ENCODE measurements at places on chromosomes 13 and 19. TPM values are rescaled to one million over a fixed set of nuclear protein-coding genes. Genes with fewer than 3 reads are reported as not detected.

GRCh38 chr19:18229474-18229873, 3.2 kb upstream of the PDE4C start:
- H3K27ac ChIP-seq = no peak overlapping the region
- H3K36me3 ChIP-seq = no peaks in the 10 kb centered on the region
- no peaks in the 10 kb centered on the region for H3K4me1 ChIP-seq
- H3K4me3 ChIP-seq = no peak overlapping the region
- DNase-seq = no peak

- H3K4me3 ChIP-seq = no peak overlapping the region
- peak; percentile 75 for DNase-seq
- no peaks in the 10 kb centered on the region for H3K27me3 ChIP-seq
- no peaks in the 10 kb centered on the region for H3K36me3 ChIP-seq
These were observed 3.1 kb upstream of the TNFAIP8L1 start for GRCh38 chr19:4636151-4636717.

GRCh38 chr13:32791545-32792172, 205.4 kb downstream of the PDS5B start:
- H3K27ac ChIP-seq = no peak overlapping the region
- H3K36me3 ChIP-seq = no peaks in the 10 kb centered on the region
- no peaks in the 10 kb centered on the region for H3K27me3 ChIP-seq
- no peaks in the 10 kb centered on the region for H3K4me1 ChIP-seq
- H3K4me3 ChIP-seq = no peak overlapping the region

- H3K36me3 ChIP-seq = no peaks in the 10 kb centered on the region
- DNase-seq = peak; percentile 40
- no peaks in the 10 kb centered on the region for H3K4me1 ChIP-seq
- H3K27me3 ChIP-seq = no peaks in the 10 kb centered on the region
These were observed 24.2 kb downstream of the C19orf12 start for GRCh38 chr19:29690842-29691241.

DNA sequence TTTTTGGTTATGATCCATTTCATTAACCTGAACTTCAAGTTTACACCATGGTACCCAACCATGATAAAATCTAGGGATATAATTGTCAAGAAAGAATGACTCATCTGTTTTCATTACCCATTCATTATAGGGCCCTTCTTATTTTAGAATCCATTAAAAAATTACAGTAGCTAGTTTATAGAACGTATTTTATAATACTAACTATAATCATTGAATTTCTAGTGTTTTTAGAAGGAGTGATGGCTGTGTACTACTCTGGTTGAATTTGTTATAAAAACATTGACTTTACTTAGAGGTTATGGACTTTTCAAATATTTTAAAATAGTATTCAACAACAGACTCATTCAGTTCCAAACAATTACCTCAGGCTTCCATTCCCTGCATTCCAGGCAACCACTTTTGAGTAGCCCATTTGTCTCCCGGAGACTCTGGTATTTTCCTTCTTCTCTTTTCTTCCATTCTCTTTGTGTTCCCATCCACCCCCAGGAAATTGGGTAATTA, 71.9 kb upstream of the KLF12 start:
- DNase-seq = no peak
- H3K27me3 ChIP-seq = no peaks in the 10 kb centered on the region
- peaks cover 5% of the 10 kb centered on the region for H3K4me1 ChIP-seq
- H3K4me3 ChIP-seq = no peak overlapping the region
- H3K36me3 ChIP-seq = no peaks in the 10 kb centered on the region

GRCh38 chr13:114129649-114130062, 2.8 kb downstream of the RASA3 start:
- no peaks in the 10 kb centered on the region for H3K36me3 ChIP-seq
- H3K4me1 ChIP-seq = no peaks in the 10 kb centered on the region
- no peak overlapping the region for H3K4me3 ChIP-seq
- no peaks in the 10 kb centered on the region for H3K27me3 ChIP-seq
- DNase-seq = no peak

- H3K27me3 ChIP-seq = no peaks in the 10 kb centered on the region
- no peaks in the 10 kb centered on the region for H3K4me1 ChIP-seq
- H3K36me3 ChIP-seq = peaks cover 2% of the 10 kb centered on the region
- no peak overlapping the region for H3K27ac ChIP-seq
- DNase-seq = no peak
These were observed 1.2 kb upstream of the ZNF579 start for GRCh38 chr19:55581823-55582223.

Gene C1QTNF9
- total RNA-seq = 0.42 TPM

Gene POSTN
- 190 TPM for total RNA-seq

Gene SYNGR4
- not detected for total RNA-seq
